ENCODE measurements at places on chromosomes 4 and X.

DNA sequence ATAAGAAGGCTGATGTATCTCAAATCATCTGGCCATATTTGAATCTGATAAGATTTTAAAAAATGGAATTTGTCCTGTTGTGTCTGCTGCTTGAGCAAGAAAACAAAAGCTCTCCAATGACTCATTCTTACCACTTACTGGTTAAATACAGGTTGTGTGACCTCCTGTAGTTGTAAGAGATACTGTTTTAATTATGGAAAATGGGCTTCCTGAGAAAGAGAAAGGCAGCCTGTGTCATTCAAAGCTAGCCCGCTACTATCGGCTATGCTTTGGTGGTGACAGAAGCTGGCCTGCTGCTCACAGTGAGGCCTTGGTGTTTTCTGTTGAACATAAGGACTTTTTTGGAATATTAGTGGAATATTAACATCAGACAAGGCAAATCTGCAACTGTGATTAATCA is 1722.1 kb upstream of the PCDH10 start:
- no peak for DNase-seq

- DNase-seq, result no peak
These were observed 39.8 kb downstream of the ACE2 start for GRCh38 chrX:15560924-15561323.

- no peak for DNase-seq
These were observed 554.5 kb downstream of the STIM2 start for GRCh38 chr4:27414887-27415731.

DNA sequence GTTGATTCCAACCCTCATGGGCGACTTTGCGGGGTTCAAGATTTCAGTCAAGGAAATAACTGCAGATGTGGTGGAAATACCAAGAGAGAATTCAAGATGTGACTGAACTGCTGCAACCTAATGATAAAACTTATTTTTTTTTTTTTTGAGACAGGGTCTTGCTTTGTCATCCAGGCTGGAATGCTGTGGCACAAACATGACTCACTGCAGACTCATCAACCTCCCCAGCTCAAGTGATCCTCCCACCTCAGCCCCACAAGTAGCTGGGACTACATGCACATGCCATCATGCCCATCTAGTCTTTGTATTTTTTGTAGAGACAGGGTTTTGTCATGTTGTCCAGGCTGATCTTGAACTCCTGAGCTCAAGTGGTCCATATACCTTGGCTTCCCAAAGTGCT is 19.5 kb upstream of the WDFY3 start:
- no peak for DNase-seq

GRCh38 chr4:92520563-92520962 is 216.8 kb downstream of the GRID2 start:
- DNase-seq, result no peak

All from RPMI8226 (cell line).